CD4-positive, alpha-beta T cell treated with Interleukin-1 beta for 1 hour (primary cell): ENCODE measurements at places on chromosomes 3 and 15.
A peak's percentile ranks its signal among the peaks of the same experiment; 100 is the strongest.

GRCh38 chr3:81713031-81713430 is 48.4 kb downstream of the GBE1 start:
- no peak for DNase-seq

- peak; percentile 36 for DNase-seq
Measured at GRCh38 chr3:39216176-39216790, 23.9 kb upstream of the XIRP1 start.

DNA sequence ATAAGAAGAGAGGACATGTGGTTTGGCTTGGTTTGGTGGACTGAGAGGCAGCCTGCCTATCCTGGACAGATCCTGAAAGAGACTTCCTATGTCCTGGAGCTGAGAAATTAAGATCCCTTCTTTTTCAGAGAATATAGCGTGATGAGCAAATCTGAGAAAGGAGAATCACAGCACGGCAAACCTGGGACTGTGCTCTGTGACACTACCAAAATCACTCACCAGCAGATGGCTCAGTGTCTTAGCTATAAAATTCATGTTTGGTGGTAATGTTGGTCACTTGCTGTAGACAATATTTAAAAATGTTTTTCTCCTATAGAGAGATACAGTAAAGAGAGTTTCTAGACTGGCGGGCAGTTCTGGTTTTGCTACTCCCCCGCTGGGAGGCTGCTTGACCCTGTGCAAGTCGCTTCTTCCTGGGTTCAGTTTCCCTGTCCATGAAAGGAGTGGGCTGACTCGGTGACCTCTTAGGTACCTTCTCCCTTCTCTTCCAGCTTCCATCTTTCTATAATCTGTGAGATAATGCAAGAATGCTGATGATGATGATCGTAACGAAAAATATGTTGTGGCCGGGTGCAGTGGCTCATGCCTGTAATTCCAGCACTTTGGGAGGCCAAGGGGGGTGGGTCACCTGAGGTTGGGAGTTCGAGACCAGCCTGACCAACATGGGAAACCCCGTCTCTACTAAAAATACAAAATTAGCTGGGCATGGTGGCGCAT is 7.6 kb upstream of the HES1 start:
- no peak for DNase-seq

DNA sequence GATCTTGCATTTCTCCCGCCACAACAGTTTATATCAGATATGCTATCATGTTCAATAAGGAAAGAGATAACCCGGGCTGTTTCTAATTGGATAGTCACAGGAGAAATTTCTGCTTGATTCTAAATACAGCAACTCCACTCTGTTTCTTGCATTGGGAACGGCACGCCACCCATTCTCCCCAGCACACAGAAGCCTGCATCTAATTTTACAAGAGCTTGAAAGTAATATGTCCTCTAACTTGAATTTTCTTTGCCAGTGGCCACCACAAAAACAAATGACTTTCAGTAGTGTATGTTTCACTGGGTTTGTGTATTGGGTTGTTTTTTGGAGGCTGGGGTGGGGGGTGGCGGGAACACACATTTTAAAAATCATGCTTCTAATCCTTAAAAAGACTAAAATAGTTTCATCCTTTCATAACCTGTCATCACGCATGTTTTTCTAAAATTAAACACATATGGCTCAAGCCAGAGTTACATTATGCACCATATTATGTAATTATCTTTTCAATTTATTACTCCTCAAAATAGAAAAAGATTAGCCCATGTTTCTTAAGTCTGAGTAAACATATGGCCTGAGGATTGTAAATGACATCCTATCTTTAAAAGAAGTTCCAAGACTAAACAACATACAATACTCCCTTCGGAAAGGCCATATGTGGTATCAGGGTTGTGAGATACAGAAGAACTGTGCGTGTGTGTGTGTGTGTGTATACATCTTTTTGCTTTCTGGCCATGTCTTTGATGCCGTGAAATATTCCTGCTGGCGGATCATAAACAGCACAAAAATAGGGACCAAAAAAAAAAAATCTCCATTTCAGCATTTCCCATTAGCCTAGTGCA is 176.3 kb downstream of the FOXP1 start:
- no peak for DNase-seq

GRCh38 chr3:39118931-39119660 is 11.6 kb downstream of the TTC21A start:
- no peak for DNase-seq

GRCh38 chr3:13352621-13353131 is 67.4 kb downstream of the NUP210 start:
- peak; percentile 34 for DNase-seq

GRCh38 chr15:63389902-63390670 is 8.4 kb upstream of the CA12 start:
- DNase-seq: no peak

DNA sequence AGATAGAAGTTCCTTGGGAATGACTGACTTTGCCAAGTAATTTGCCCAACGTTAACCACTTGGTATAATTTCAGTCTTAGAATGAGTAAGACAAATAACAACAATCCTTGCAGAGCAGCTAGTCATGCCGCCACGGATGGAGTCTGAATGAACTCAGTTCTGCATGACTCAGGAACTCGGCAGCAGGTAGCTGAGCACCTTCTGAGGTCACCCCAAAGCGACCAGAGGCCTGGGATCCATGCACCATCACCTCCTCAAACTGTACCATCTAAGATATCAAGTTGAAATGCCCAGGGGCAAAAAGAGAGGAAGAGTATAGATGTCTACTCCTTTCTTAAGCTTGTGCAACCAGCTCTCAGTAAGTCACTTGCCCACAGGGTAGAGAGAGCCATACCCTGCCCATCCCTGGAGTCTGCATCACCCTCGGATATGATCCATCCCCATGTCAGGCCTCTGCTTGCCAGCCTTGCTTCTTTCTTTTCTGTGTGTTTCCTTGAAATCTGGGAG is 8.5 kb upstream of the CDCP1 start:
- no peak for DNase-seq

- peak; percentile 66 for DNase-seq
Measured at GRCh38 chr3:151282921-151283320, 4.6 kb upstream of the P2RY14 start.

DNA sequence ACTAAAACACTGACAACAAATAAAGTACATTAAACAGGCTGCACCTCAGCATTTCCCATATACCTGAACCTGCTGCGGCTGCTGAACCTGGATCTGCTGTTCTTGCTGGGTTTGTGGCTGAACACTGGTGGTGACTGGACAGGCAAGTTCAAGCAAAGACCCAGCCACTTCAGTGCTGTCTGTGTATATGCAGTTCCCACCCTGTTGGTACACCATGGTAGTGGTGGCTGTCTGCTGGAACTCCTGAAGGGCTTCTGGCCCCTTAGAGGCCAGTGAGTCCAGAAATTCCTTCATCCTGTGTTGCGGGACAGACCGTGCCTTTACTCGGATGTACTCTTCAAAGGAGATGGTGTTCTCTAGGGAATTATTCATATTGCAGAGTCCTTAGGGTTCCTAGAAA is 17.2 kb downstream of the QRICH1 start:
- DNase-seq: no peak

- no peak for DNase-seq
Measured at GRCh38 chr3:141085343-141086070, 34.4 kb downstream of the SPSB4 start.
